ENCODE measurements at places on chromosomes 3 and 15. TPM values are rescaled to one million over a fixed set of nuclear protein-coding genes. Genes with fewer than 3 reads are reported as not detected.

DNAJB8 gene
- not detected for polyA plus RNA-seq

NUSAP1 gene
- polyA plus RNA-seq = 39.4 TPM

FOXB1 gene
- 0.03 TPM for polyA plus RNA-seq

SELENOK gene
- polyA plus RNA-seq = 56.3 TPM

RBP2 gene
- 2,966 TPM for polyA plus RNA-seq

DNA sequence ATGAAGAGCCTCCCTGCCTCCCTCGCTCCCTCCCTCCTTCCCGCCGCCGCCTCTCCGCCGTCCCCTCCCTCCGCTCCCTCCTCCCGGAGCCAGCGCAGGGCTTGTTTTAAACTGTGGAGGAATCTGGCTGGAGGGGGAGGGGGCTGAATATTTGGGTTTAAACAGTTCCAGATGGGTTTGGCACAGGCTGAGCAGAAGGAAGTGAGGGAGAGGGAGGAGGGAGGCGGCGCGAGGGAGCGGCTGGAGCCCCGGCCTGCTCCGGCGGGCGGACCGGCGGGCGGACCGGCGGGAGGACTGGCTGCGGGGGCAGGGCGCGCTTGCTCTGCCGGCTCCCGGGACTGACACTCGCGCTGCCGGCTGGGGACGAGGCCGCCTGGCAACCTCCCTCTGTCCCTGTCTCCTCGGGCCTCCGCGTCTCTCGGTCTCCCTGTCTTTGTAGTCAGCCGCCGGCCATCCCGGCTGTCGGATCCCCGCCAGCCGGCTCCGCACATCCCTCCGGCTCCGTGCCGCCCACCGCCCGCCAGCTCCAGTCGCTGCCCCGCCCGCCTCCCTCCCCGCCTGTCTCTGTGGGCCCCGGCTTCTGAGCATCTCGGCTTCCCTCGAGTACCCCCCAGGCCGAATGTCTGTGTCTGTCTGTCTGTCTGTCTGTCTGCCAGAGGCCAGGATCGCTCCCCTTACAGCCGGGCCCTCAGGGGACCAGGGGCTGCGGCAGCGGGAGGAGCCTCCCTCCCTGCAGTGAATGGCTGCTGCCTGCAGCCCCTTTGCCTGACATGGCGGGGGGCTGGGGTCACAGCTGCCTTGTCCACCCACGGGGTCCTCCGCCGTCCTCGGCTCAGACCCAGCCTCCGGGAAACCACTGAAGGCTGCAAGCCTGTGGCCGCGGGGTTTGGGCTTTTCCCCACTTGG, 7.6 kb downstream of the EPHB3 start:
- peak; percentile 88 for DNase-seq

DNA sequence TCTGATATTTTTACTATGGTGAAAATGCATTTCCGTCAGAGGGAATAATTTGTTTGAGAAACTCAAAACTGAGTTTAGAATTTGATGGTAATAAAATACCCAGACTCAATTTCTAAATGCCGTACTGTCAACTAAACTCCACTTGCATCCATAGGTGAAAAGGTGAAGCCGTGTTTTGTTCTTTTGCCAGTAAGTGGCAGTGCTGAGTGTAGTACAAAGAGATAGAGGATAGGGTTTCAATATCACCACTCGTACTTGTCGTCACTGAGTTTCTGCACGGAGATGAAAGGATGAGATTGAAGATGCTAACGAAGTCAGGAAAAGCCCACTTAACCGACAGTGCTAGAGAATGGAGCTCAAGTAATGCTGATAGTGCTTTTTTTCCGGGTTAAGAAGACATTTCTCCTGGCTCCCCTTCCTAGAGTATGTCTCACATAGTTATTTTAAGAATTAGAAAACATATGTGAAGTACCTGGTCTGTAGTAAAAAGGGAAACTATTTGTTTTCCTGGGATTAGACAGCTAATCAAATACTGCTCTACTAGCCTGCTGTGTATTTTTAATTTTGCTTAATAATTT, 345.1 kb downstream of the IL5RA start:
- DNase-seq = peak; percentile 29
